ENCODE measurements at places on chromosomes 4 and X. TPM values are rescaled to one million over a fixed set of nuclear protein-coding genes. Genes with fewer than 3 reads are reported as not detected.

- H3K27ac ChIP-seq, result no peak overlapping the region
- H3K4me3 ChIP-seq, result no peak overlapping the region
- no peaks in the 10 kb centered on the region for H3K27me3 ChIP-seq
- H3K36me3 ChIP-seq, result no peaks in the 10 kb centered on the region
These were observed 171.9 kb upstream of the GALNT7 start for GRCh38 chr4:172996571-172997216.

RBMXL3 gene
- total RNA-seq, result not detected

SPANXB1 gene
- total RNA-seq, result not detected

SLC25A6 gene
- total RNA-seq, result 92.4 TPM

DNA sequence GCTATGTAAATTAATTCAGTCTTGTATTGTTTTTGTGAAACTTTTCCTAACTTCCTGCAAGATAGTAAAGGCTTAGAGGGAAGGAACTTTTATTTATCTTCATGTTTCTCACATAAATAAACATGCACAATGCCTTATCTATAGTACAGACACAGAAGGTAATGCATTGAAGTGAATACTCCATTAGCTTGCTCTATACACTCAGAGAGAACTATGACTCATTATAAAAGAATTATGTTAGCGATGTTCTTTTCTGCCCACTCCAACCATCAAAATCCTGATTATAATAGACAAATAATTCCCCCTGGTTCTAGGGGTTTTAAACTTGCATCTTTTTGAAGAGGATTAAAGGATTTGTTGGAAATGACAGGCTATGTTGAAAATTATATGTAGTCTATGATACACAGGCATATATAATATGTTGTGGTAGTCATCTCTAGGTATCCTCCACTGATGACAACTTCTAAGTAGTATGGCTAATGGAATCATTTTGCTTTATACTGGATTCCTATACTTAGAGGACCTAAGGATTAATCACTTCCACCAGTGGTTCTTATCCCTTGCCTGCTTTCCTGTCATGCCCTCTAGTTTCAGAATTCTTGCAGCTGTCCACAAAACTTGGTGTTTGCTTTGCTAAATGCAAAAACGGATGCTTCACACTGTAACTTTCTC, 115.7 kb downstream of the NDST4 start:
- H3K4me3 ChIP-seq, result no peak overlapping the region
- no peaks in the 10 kb centered on the region for H3K27me3 ChIP-seq
- no peak overlapping the region for H3K27ac ChIP-seq
- no peaks in the 10 kb centered on the region for H3K4me1 ChIP-seq
- DNase-seq, result no peak

DNA sequence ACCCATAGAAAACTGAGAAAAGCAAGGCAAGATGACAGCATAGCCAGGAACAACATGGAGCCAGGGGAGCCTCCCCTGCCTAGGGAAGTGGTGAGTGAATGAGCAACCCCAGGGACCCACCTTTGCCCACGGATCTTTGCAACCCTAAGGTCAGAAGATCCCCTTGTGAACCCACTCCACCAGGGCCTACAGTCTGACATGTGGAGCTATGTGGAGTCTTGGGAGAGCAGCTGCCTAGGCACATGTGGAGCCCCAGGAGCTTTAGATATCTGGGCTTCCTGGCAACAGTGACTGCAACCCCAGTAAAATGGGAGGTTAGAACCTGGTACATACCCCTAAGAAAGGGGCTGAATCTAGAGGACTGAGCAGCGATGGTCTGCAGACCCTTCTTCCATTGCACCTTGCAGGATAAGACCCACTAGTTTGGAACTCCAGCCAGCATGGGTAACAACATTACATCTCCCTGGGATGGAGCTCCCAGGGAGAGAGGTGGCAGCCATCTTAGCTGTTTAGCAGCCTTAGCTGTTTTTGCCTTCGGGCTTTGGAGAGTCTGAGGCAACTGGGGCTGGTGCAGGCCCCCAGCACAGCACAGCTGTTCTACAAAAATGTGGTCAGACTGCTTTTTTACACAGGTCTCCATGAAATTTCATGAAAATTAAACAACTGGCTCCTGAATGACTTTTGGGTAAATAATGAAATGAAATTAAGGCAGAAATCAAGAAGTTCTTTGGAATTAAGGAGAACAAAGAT, 104.7 kb upstream of the TRIM2 start:
- H3K4me3 ChIP-seq, result no peak overlapping the region
- H3K36me3 ChIP-seq, result no peaks in the 10 kb centered on the region
- no peaks in the 10 kb centered on the region for H3K4me1 ChIP-seq
- no peak overlapping the region for H3K27ac ChIP-seq
- H3K27me3 ChIP-seq, result no peaks in the 10 kb centered on the region
- DNase-seq, result no peak

DNA sequence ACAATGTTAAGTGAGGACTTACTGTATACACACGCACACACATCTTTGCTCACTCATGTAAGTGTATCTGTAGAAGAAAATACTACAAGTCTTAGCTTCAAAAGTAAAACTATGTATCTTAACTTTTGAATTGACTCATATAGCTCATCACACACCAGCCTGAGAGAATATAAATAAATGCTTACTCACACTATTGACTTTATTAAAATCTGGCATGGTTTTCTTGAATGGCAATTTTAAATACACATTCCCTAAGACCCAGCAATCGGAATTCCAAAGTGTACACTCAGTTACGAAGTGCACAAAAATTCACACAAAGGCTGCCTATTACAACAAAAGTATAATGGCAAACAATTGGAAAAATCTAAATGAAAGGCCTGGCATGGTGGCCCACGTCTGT, 2.0 kb downstream of the ERCC6L start:
- no peaks in the 10 kb centered on the region for H3K27me3 ChIP-seq
- no peaks in the 10 kb centered on the region for H3K4me1 ChIP-seq
- H3K4me3 ChIP-seq, result no peak overlapping the region
- no peaks in the 10 kb centered on the region for H3K36me3 ChIP-seq
- DNase-seq, result no peak

Measured in psoas muscle (tissue), 8 donors.